ENCODE measurements at places on chromosomes 12 and 14.
A peak's percentile ranks its signal among the peaks of the same experiment; 100 is the strongest.

DNA sequence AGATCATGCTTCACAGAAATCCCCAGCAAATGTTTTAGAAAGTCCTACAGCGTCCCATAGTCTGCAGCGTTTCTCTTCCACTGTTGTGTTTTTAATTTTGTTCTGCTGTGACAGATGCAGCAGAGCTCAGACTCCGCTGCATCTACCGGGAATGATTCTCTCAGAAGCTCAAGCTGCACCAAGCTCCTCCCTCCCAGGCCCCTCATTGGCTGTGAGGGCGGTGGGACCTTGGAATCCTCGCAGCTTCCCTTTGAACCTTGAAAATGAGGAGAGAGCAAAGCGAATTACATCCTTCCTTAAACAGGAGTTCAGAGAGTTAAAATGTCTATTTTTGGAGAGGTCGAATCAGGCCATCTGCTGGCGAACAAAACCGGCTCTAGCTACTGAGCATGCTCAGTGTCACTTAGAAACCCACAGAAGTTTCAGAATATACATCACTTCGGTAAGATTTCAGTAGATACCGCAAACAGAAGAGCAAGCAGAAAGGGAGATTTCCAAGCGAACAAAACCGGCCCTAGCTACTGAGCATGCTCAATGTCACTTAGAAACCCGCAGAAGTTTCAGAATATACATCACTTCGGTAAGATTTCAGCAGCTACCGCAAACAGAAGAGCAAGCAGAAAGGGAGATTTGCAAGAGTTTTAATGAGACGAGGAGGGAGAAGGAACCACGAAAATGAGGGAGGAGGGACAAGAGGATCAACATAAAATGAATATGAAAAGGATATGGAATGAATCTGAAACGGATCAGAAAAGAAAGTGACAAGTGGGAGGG, at the start of gene ABCD2:
Gene ABCD2, minus strand, starts transcription at position 144 of the 774 bp plus-strand sequence. CDS start 188 bp downstream, outside the sequence.
- peak; percentile 87 for DNase-seq

DNA sequence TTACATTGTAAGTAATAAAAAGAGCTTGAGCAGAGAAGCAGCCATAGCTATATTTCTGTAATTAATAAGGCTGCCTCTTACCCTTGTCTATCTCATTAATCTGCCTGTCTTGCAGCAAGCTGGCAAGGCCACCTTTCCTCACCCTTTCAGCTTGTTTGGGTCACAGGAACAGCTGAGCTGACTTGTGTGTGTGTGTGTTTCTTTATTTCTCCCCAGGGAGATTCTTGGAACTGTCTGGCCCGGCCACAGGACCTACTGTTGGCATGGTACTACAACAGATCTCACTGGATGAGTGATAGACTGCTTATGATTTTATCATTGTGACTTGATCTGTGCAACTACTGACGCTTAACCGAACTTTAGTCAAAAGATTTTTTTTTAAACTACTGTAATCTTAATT, 213.7 kb downstream of the SLC2A13 start:
- DNase-seq: no peak

DNA sequence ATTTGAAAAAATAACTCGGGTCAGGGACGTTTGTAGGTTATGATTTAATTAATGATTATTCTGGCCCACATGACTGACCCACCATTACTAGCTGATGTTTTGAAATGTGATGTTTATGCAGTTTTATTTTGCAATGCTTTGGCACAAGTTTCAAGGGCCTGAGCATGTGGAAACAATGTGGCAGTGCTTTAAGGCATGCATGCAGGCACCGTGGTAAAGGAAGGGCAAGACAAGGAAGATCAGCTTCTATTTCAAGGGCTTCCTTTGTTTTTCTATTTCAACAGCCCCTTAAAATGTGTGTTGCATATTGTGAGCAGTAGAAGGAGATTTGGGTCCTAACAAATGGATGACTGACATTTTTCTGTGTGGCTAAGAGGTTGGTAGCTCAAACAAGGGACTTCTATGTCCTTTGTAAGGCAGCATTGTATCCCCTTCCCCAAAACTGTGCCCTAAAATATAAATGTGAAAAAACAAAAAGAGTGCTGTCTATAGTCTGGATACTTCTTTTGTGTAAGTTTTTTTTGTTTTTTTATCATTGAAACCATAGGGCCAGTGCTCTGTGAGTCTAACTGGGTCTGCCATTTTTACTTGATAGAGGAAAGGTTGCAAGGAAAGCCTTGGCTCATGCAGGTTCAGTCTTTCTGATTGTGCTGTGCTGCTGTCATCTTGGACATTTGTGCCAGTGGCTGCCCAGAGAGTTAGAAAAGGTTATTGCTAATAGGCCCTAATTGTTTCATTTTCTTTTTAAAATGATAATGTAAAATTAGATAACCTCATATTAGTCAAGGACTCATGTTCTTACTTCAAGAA, 103.5 kb downstream of the FGD4 start:
- no peak for DNase-seq

DNA sequence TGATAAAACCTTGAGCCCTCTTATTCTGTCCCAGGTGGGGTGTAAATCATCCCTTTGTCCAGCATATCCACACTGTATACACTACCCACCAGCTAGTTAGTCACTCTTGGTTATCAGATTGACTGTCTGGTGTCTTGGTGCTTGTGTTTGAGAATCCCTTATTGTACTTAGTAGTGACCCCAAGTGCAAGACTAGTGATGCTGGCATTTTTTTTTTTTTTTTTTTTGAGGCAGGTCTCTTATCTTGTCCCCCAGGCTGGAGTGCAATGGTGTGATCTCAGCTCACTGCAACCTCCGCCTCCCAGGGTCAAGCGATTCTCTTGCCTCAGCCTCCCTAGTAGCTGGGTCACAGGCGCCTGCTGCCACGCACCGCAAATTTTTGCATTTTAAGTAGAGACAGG, 5.8 kb downstream of the VRK1 start:
- no peak for DNase-seq

DNA sequence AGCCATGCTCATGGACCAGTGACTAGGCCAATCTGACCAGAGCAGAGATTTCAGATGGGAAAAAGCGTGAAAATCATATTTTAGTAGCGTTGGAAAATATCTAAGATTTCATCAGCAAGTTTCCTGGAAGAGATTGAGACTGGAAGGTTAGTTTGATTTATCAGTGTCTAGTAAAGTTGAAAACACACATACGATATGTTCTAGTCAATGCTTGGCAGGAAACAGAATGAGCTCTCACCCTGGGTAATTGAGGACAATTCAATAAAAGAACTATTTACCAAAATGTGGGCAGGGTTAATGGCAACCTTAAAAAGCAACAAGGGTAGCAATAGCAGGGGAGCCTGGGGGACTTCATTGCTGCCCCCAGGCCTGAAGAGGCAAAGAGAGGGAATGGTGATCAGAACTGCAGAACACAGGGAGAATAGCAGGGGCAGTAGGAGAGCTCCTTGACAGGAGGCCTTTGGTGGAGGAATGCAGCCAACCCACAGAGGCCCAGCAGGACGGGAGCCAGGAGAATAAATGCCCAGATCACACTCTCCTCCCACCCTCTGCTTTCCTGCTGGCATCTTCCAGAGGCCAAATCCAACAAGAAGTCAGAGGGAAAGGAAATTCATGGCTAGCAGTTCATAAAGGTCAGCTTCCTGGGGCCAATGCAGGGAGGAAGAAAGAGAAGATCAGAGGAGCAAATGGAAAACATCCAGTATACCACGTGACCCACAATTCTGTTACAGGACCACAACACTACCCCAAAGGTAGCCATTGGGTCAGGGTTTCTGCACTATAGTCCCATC, 27.6 kb upstream of the LRP6 start:
- DNase-seq: no peak

DNA sequence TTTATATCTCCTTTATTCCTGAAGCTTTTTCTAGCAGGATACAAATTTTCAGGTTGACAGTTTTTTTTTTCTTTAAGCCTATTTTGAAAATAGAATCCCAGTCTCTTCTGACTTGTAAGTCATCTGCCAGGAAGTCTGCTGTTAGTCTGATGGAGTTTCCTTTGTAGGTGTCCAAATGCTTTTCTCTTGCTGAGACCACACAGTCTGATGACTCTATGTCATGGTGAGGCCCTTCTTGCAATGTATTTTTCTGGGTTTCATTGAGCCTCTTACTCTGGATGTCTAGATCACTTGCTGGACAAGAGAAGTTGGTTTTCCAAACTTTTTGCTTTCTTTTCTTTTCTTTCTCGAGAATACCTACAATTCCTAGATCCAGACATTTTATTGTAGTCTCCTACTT, 30.6 kb downstream of the USP15 start:
- DNase-seq: no peak

GRCh38 chr14:28059254-28059653, 707.3 kb upstream of the FOXG1 start:
- no peak for DNase-seq

DNA sequence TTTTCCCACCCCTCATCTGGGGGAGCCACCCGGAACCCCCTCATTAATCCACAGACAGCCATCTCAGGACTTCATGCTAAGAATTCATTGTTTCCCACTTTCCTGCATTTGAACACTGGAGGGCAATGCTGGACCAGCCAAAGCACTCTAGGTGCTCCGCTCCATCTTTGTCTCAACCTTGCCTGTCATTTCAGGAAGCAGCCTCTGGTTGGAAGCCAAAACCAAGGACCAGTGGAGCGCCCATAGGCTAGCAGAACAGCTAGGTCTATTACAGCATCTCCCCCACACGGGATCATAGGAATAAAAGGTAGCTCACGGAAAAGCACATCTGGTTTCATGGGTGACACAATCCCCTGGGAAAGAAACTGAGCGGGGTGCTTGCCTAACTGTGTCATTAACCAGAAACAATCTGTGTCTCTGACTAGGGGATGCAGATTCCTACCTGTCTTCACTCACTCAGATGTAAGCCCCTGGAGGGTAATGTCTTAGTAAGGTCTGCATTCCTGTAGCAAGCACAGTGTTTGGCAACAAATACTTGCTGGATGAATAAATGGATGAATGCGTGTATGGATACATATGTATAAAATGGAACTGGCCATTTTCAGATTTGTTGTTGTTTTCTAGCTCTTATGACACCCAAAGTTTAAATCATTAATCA, 197.0 kb downstream of the DAD1 start:
- DNase-seq: peak; percentile 72

GRCh38 chr12:12718381-12718759, 1.2 kb downstream of the CDKN1B start:
- no peak for DNase-seq

DNA sequence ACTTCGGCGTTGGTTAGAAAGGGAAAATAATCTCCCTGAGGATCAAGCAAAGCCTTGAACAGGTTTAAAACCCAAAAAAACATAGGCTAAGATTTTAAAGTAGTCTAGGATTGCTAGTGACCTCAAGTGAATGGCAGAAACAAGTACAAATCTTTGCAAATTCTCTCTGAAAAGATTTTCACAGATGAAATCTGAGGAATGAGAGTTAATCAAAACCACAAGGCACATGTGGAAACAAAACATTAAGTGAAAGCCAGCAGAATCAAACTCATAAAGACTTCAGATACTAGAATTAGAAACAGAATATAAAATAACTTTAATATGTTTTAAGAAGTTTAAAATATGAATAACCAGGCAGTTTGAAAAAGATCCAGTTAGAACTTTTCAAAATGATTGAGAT, 52.2 kb upstream of the CFL2 start:
- no peak for DNase-seq

DNA sequence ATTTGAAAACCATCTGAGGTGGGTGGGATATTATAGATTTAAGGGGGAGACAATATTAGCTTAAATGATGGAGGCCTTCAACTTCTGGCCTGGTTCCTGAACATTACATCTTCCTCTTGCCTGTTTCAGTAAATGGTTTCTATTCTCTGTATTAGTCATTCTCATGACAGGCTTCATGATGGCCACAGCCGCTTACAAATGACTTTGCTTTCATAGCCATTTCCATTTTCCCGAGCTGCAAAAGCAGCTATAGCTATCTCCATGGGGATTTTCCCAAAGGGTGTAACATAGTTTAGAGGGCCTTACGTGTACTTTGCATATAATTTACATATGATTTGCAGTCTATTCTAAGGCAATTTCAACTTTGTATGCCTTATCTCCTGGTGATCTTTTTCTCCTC, 121.8 kb downstream of the NRXN3 start:
- DNase-seq: no peak

- no peak for DNase-seq
Observed at GRCh38 chr14:24315807-24316596, 4.7 kb downstream of the LTB4R start.

- no peak for DNase-seq
Observed at GRCh38 chr12:28177905-28178304, 12.4 kb upstream of the CCDC91 start.

DNA sequence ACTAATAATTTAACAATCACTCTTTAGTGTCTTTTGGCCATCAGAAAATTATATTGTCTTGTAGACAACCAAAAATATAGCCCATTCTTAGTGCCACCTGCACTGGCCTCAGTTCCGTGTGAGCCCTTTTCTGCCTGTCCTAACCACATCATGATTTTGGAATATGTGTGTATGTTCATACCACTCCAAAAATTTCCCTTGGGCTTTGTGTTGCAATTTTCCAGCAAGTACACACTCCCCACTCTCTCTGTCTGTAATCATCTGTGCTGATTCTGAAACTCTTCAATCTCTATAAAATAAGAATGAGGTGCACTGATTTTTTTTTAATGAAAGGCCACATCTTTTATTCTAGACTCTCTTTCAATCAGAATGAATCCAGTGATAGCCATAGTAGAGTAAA, 196.0 kb downstream of the PIK3C2G start:
- no peak for DNase-seq

Data from sigmoid colon (tissue), 7 donors.